Spleen (tissue), 13 donors: ENCODE measurements at places on chromosomes 3 and 15.

DNA sequence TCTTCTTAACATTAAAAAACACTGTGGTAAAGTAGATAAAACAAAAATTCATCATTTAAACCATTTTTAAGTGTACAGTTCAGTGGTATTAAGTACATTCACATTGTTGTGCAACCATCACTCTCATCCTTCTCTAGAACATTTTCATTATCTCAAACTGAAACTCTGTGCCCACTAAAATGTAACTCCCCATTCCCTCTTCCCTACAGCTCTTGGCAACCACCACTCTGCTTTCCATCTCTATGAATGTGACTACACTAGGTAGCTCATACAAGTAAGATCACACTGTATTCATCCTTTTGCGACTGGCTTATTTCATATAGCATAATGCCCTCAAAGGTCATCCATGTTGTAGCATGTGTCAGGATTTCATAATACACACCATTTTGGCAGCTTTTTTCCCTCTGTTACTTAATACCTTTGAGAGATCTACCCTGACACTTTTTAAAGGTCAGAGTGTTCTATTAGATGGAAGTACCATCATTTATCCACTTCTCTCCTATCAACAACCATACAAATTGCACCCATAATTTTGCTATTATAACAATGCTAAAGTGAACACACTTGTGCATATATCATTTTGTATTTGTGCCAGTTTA lies 42.9 kb upstream of the FRMD4B start:
- DNase-seq: no peak

GRCh38 chr3:124513610-124513997 lies 216.6 kb upstream of the UMPS start:
- no peak for DNase-seq

DNA sequence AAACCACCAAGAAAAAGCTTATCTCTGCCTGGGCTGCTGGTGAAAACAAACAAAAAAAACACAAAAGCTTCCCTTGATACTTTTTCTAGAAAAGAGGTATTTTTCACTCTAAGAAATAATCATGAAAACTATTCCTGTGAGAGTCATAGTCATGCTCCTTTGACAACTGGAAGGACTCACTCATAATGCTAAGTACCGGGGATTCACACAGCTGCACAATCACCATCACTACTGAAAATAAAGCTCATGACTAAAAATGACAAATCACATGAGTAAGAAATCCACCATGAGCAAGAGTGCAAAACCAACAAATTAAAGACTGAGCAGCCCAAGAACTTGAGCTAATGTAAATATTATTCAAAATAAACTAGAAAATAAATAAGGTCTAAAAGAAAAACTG lies 10.6 kb upstream of the POU1F1 start:
- DNase-seq: no peak

- no peak for DNase-seq
These were observed 760 bp downstream of the FANCI start for GRCh38 chr15:89244574-89244903.

- DNase-seq: no peak
These were observed 115.6 kb upstream of the LMCD1 start for GRCh38 chr3:8385848-8386620.
